ENCODE measurements at places on chromosomes 6 and 20.

- no peak for DNase-seq
These were observed 78.5 kb upstream of the BHLHE23 start for GRCh38 chr20:63085151-63085861.

DNA sequence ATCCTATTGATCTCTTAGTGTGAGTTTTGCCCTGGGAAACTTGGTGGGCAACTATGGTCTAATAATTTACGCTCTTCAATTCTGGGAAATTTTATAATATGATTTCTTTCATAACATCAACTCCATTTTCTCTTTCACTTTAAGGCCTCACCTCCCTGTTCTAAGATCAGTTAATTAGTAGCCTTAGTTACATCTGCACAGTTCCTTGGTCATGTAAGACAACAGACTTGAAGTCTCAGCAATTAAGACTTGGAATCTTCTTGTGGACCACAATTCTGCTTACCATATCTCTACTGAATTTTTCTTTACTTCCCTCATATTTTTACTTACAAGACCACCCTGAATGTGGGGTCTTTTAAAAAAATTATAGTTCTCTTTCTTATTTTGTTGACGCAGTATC is 8.7 kb downstream of the ENPP3 start:
- DNase-seq = no peak

DNA sequence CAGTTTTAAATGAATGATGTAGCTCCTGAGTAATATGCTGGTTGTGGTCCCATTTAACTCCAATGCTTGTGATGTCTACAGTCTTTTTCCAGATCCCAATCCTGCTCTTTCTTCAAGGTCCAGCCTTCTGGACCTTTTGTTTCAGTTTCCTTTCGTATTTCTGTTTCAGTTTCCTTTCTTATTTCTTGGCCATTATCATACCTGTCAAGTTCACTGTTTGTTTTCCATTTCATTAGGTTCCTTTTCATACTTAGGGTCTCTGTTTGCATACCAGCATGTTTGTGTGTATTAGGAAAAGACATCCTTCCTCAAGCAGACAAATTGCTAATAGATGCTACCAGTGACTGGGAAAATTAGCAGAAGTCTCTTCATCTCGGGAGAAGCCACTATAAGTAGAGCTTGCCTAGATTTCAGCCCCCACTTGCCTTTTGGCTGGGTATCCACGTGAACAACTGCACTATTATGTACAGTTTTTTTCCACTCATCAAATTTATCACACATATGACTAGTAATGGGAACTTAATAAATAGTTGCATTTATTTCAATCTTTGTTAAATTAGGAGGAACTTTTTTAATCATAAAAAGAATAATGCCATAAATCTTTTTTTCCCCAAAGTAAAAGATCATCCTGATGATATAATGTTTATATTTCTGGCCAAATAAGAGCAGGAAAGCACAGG is 583.4 kb downstream of the BCKDHB start:
- DNase-seq = no peak

GRCh38 chr6:163137398-163137881 is 277.1 kb upstream of the QKI start:
- no peak for DNase-seq

- no peak for DNase-seq
These were observed 140.0 kb upstream of the SGK1 start for GRCh38 chr6:134457941-134458340.

DNA sequence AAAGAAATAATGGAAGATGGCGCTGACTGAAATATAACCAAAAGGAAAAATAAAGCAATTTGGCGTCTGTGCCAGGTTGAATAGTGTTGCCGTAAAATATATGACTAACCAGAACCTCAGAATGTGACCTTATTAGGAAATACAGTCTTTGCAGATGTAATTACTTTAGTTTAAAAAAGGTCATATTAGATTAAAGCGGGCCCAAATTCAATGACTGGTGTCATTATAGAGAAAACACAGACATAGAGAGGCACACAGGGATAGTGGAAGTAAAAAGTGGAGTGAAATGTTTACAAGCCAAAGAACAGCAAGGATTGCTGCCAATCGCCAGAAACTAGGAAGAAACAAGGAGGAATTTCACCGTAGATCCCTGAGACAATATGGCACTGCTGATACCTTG is 521.2 kb downstream of the FRK start:
- no peak for DNase-seq

DNA sequence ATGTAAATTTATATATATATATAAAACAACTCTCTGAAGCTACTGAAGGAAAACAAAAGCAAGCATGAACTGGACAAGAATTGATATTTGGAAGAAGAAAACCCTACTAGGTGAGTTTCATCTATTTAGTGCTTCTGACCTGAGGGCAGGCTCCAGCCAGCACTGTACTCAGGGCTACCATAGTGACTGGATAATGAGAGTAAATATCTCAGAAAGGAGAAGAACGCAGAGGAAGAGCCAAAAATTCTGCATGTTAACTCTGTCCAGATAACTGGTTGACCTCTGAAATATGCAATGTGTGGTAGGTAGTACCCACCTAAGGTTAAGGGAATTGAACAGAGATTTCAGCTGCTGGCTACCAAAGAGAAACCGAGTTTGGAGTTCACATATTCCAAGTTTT is 41.4 kb upstream of the CCN2 start:
- DNase-seq = no peak

DNA sequence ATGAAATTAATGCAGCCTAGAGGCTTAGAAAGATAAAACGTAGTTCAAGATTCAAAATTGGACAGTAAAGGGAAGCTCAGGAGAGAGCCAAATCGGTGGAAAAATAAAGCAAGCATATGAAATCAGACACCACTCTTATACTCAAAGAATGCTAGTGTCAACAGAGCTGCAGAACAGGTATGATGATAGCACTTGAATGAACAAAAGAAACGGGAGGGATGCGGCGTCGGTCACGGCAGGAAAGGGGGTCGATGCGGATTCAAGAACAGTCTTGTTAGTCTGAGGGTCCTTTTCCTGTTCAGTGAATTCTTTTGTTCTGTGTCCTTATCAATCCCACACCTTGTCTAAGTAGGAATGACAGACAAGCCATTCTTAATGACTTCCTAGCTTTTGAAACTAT is 114.4 kb downstream of the FOXC1 start:
- DNase-seq = no peak

DNA sequence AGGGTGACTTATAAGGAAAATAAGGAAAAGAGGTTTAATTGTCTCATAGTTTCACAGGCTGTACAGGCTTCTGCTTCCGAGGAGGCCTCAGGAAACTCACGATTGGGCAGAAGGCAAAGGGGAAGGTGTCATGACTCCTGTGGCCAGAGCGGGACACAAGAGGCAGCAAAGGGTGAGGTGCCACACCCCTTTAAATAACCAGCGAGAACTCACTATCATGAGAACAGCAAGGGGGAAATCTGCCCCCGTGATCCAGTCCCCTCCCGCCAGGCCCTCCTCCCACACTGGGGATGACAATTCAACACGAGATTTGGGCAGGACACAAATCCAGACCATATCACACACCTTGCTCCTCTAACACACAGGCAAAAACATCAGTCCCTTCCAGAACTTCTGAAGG is 254.0 kb downstream of the DLL1 start:
- no peak for DNase-seq

DNA sequence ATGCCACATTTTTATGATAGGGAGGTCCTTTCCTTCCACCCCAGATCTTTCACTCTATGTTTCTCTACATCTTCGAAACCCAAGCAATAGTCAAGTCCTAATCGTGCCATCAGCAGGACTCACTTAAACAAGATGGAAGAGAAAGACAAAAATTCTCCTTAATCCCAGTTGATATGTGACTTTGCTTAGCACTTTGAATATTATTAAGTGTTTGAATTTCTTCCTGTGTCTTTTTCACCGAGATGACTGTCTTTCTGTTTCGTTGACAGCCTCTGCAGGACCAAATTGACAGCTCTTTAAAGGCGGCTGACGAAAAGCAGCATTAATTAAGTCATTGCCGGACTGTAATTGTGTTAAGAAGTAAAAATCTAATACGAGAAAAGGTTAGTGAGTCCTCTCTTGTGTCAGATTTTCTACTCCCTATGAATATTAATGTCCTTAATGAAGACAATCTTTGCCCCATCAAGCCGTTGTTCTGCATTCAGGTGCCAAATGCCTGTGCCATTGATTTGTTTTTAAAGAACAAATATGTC is 208.8 kb upstream of the TSHZ2 start:
- DNase-seq = no peak

DNA sequence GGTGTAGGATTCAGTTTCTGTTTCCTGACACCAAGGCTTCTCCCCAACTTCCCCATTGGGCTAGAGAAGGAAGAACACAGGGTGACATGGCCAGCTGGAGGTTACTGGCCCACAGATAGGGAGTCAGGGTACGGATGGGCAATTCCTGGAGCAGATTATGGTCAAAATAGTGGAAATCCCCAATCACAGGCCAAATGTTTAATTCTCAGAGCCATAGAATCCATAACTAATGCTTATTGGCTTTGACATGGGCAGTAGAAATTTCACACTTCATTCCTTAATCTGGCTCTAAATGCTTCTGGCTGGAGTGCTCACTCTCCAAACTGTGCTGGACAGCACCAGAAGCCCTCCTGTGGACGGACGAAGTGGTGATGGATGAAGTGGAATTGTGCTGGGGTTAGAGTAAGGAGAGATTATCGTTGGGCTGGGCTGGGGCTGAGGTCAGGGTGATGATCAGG is 887 bp downstream of the SIGLEC1 start:
- DNase-seq = no peak

- DNase-seq = no peak
These were observed 16.0 kb downstream of the LINC00237 start for GRCh38 chr20:21090111-21090618.

- DNase-seq = no peak
These were observed 236.9 kb downstream of the GMDS start for GRCh38 chr6:2008383-2008976.

GRCh38 chr6:28953585-28954258 is 29.9 kb upstream of the TRIM27 start:
- DNase-seq = no peak

- DNase-seq = no peak
These were observed 235.8 kb downstream of the GMPR start for GRCh38 chr6:16473908-16474771.

DNA sequence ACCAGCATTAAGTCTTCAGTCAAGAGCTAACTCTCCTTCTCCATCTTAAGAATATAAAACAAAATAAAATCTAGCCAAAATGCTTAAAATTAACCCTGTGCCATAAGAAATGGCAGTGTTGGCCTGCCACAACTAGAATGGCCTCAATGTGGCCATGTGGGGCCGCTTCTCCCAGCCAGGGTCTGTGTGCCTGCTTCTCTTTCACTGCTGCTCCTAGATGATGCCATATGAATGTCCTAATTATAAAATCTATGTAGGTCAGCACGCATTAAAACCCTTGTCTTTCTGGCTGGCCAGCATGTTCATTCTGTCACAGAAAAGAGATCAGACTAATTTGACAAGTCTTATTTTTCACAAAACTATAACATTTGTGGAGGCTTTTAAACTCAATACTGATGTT is 102.6 kb downstream of the C6orf118 start:
- DNase-seq = no peak

DNA sequence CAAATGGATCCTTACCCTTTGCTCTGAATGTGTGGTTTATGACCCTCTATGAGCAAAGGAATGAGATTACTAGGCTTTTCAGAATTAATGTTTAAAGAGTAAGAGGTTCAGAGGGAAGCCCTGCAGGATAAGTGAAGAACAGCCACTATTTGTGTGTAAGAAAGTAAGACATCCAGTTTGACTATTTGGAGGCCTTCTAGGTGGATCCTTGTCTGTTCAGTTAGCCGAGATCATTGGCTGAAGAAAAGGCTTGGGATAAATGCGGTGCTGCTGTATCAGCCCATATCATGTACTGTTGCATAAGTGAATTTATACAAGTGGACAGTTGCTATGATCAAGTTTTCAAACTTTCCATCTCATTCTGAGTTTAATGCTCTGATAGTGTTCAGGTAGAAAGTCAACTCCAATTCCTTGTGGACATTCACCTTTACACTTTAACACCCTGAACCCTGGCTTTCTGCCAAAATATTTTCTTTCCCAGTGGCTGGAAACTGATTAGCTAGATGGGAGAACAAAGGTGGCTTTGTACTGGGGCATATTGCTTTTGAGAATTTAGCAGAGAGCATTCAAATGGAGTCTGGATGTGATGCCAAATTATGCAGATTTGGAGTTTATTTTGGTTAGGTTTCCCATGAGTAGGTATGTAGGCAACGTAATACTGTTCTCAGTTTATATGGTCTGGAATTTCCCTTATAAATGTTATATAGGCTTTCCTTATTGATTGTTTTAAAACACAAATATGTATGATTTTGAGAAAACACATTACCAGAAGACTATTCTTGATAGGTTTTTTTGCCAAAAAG is 15.0 kb downstream of the PARD6B start:
- no peak for DNase-seq

GRCh38 chr20:48606172-48606840 is 221.5 kb downstream of the PREX1 start:
- no peak for DNase-seq

DNA sequence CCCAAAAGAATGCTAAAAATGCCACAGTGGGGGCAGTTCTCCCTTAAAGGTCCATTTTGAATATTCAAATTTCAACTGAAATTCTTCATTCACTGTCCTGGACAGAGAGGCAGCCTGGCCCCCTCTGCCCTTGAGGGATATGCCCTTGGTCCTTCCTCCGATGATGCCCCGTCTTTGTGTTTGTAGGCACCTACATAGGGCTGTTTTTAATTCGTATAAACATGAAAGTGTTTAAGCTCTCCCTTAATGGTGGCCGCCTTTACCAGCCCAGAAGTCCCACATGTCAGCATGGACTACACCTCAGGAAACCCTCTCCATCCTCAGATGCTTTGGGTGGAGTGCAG is 70.2 kb downstream of the SSR1 start:
- no peak for DNase-seq

GRCh38 chr6:47111685-47112084 is 69.6 kb upstream of the ADGRF1 start:
- no peak for DNase-seq

DNA sequence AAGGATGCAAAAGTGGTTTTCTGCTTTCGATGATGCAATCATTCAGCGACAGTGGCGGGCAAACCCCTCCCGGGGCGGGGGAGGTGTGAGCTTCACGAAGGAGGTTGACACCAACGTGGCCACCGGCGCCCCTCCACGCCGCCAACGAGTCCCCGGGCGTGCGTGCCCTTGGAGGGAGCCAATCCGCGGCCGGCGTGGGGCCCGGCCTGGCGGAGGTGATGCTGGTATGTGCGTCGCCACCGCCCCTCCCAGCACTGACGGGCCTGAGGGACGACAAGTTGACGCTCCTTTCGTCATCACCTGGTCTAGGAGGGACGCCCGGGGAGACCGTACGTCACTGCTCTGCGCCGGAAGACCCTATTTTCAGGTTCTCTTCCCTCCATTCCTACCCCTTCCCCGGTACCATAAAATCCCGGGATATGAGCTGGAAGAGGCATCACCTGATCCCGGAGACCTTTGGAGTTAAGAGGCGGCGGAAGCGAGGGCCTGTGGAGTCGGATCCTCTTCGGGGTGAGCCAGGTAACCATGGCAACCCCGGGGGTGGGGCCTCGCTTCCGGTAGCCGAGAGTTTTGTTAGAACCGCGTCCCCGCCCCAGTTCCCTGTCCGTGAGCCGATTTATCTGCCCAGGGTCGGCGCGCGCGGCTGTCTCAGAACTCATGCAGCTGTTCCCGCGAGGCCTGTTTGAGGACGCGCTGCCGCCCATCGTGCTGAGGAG is at the start of gene DXO:
DXO (minus strand) TSS at position 146 of the 716 bp plus-strand sequence. CDS start 463 bp downstream, outside the sequence.
- peak; percentile 95 for DNase-seq

All from stimulated activated CD8-positive, alpha-beta memory T cell treated with anti-CD3 and anti-CD28 coated beads, Interleukin-4, amount 100 ng/mL, for 4 hours (primary cell).